ENCODE measurements at places on chromosomes 1 and 21.

DNA sequence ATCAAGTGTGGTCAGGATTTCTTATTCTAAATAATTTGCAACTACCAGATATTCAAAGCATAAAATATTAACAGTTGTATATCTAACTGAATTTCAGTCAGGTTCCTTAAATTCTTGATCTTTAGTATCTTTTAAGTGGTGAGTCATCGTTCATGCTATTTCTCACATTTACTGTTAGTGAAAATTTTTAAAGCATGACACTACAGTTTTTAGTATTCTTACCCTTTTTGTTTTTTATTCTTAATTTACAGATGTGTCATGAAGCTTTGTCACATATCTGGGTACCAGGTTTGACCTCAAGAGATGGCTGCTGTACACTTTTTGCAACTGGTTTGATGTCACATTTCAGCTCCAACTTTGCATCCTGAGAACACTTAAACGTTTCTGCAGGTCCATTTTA, 12.7 kb downstream of the AKIRIN1 start:
- DNase-seq, result no peak

DNA sequence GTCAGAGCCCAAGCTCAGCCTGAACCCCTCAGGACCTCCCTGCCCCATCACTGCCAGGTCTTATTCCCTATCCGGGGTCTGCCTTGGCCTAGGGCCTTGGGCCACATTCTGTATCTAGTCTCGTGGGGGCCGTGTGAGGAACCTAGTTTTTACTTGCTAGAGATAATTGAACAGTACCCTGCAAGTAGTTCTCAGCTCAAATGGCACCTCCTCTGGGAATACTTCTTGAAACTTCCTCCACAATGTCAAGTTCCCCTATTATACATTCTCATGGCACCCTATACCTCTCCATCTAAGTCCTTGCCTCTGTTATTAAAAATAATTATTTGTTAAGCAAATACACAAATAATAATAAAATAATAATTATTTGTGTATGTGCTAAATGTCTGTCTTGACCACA, 32.9 kb upstream of the CSF1 start:
- no peak for DNase-seq

DNA sequence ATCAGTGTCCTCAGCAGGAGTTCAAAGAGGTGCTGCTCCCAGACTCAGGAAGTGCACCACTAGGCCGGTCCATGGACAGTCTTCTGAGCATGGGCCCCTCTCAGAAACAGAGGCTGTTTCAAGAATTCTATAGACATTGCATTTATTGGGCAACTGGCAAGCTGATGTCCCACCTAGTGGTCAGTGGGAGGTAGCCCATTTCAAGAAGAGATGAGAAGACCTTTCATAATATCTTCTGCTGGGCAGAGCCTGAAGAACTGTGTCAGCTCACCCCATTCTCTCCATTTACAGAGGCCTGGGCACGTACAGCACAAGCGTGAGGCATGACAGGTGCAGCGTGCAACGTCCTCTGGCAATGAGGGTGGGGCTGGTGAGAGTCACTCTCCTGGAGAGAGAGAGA, 216.0 kb downstream of the DYRK1A start:
- DNase-seq, result no peak

- no peak for DNase-seq
Observed at GRCh38 chr1:110672753-110673108, 2.0 kb downstream of the KCNA3 start.

GRCh38 chr1:3817821-3818597, 21.7 kb upstream of the LRRC47 start:
- no peak for DNase-seq

DNA sequence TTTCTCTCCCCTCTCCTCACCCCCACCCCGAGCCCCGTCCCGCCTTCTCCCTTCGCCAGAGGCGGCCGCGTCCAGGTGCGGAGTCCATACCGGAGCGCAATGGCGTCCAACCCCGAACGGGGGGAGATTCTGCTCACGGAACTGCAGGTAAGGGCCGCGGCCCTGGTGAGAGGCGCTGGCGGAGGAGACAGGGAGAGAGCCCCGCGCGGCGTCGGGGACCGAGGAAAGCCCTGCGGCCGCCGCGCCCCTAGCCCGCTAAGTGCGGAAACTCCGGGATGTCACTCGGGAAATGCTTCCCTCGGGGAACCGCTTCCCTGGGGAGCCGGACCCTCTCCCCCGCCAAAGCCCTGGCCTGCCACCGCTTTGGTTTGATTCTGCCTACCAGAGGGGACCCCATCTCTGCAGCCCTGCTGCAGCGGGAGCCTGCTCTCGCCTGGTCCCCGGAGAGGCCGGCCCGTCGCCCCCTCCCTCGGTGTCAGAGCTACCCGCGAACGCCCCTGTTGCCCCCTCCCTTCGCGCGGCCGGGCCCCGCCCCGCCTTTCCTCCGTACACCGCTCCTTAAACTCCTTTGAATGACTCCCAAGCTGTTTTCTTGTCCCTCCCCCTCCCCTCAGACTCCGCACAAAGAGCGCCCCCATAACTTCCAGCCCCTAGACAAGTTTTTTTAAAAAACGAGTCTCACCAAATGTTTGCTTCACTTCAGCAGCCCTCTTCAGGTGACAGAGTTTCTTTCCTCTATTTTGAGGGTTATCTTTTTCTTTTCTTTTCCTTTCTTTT, 597 bp downstream of the PKN2 start:
- peak; percentile 78 for DNase-seq

- DNase-seq, result no peak
Observed at GRCh38 chr1:46510341-46510997, 20.8 kb downstream of the DMBX1 start.

DNA sequence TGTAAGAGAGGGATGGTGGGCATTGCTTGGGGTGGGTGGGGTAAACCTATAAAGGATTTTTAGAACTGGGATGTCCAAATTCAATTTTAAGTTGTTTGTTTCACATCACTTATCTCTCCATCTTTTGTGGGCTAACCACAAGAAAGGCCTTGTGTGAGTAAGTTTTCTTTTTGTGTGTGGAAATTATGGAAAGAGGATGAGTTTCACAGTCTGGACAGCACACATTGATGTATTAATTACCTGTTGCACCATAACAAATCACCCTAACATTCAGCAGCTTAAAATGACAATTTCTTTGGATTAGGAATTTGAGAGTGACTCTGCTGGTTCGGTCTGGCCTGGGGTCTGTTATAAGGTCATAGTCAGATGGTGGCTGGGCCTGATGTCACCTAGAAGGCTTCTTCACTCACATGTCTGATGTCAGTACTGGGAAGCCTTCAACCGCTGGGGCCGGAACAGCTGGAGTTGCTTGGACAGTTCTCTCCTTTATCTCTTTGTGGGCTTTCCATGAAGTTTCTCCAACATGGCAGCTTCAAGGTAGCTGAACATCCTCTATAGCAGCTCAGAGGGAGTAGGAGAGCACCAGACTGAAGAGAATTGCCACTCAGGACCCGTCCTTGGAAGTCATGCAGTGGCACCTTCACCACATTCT, 2.0 kb upstream of the COL9A2 start:
- no peak for DNase-seq

GRCh38 chr1:179968994-179969919, 14.6 kb downstream of the CEP350 start:
- no peak for DNase-seq

DNA sequence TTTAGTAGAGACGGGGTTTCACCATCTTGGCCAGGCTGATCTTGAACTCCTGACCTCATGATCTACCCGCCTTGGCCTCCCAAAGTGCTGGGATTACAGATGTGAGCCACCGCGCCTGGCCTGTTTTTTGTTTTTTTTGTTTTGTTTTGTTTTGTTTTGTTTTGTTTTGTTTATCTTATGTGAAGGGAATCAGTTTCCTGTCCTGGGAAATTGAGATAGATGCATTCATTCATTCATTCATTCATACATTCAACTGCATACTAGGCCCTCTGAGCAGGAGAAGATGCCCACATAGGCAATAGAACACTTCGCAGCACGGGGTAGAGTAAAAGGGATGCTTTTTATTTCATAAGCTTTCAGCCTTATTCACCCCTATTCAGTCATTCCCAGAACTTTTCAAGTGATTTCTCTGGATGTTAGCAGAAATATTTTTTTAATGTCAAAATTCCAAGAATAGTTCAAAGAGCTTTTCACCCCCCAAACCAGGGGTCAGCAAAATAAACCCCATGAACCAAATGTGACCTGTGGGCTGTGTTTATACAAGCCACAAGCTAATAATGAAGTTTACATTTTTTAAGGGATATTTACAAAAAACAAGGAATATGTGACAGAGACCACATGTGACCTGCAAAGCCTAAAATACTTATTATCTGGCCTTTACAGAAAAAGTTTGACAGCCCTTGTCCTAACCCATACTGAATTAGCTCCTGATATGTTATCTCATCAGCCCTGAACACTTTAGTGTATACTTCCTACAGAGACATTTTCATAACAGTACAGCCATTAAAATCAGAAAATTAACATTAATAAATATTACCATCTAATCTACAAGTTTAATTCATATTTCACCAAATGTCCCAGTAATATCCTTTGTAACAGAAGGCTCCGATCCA, 127.1 kb downstream of the MAST2 start:
- no peak for DNase-seq

DNA sequence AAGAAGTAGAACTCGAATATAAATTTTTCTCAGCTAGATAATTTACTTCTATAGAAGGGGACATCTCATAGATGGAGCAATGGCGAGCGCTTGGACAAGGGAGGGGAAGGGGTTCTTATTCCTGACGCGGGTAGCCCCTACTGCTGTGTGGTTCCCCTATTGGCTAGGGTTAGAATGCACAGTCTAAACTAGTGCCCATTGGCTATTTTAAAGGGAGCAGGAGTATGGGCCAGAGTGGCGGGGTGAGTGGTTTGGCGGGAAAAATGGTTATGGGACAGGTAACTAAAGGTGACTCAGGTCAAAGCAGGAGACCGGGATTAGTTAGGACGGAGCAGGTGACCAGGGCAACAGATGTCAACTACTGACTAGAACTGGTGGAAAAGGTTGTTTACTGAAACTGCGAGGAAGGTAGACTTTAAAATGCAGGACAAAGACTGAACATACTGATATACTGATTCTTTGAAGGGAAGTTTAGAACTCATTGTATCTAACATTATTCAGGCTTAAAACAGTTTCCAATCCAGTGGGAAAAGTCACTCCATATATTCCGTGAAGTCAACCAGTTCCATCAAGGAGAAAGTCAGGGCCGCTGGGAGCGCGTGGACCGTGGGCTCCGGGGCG, 940 bp upstream of the ATAD3A start:
- no peak for DNase-seq

DNA sequence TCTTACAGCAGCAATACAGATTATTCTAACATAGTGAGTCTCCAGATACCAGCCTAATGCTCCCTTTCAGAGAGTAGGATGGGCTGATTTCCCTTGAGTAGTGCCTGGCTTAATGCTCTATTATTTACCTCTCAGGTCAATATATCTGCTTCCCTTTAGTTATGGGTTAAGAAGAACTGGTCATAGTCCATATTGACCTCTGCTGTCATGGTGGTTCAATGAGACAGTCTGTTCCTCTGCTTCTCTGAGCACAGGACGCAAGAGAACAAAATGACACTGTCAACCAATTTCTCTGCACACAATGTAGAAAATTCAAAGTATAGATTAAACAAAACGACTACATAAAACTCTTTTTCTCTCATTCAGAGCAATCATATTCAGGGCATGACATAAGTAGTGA, 2.9 kb downstream of the MRAP start:
- DNase-seq, result no peak

GRCh38 chr1:231553320-231553719, 24.9 kb downstream of the TSNAX start:
- no peak for DNase-seq

GRCh38 chr1:116326486-116326885, 46.6 kb upstream of the ATP1A1 start:
- DNase-seq, result no peak

DNA sequence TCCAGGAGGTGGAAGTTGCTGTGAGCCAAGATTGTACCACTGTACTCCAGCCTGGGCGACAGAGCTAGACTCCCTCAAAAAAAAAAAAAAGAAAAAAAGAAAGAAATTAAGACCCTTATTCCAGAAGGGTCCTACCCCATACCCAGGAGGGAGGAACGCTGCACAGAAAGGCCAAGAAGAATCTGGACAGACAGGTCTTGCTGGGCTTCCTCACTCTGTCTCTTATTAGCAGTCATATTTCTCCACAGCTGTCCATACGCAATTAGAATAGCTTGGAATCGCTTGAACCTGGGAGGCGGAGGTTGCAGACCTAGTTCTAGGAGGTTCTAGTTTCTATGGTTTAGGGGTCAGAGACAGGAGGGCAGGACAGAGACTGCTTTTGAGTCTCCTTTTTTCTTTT, 3.2 kb upstream of the PAQR7 start:
- DNase-seq, result no peak

DNA sequence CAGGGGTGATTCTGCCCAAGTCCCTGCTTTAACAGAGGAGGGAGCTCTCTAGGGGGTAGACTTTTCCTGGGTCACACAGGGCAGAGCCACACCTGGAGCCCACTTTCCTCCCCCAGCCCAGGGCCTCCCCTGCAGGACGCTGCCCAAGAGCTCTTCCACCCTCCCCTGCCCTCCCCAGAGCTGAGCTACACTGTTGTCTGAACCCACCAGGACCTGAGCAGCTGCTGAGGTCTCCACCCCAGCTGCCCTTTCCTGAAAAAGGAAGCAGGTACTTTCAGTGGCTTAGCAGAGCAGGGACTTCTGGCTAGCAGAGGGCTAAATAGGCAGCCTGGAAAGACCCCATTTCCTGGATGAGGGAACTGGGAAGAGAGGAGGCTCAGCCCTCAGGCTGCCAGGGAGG, 169.3 kb upstream of the ETV3 start:
- no peak for DNase-seq

DNA sequence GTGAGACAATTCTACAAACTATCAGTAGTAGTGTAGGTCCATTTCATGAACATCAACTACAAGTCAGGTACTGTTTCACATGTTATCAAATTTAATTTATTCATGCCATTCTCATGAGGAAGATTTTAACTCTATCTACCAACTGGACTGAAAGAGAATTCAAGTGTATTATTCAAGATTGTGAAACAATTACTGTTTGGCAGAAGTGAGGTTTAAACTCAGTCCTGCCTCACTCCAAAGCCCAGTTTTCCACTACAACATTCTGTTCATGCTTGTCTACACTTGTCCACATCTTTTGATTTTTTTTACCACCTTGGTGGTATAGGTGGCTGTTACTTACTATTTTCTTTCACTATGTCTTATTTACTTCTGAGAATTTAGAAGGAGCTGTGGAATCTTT, 272.9 kb downstream of the TGFB2 start:
- DNase-seq, result no peak

Measured in cardiac septum (tissue), 1 donor.